ENCODE measurements at places on chromosomes 3 and 15.

- no peak for DNase-seq
Observed at GRCh38 chr3:27507111-27507510, 22.9 kb upstream of the SLC4A7 start.

DNA sequence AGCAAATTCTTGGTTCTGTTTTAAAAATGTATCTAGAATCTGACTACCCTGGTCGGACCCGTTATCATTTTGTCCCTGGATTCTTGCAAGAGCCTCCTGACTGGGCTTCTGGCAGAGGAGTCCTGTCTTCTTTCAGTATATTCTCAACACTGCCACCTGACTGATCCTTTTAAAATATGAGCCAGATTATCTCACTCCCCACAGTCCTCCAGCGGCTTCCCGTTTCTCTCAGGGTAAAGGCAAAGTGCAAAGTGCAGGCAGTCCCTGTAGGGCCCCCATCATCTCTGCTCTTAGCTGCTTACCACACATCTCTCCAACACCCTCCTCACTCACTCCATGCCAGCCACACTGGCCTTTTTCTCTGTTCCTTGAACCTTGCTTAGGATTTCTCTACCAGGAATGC, 28.4 kb downstream of the CRTC3 start:
- no peak for DNase-seq

DNA sequence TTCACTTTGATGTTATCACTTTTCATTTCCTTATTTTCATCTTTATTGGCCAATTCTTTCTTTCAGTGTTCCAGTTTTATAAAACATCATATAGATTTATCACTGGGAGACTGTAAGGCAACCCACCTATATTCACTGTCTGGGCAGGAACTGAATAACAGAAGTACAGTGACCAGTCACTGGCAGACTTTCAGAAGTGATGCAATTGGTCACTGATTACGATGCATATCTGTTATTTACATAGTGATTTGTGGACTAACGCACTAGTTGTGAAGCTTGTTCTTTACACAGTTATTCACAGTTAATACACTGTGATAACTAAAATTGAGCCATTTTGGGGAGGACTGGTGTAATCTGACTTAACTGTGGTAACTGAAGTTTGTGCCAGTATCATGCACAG, 190.2 kb upstream of the DPH6 start:
- DNase-seq, result no peak

DNA sequence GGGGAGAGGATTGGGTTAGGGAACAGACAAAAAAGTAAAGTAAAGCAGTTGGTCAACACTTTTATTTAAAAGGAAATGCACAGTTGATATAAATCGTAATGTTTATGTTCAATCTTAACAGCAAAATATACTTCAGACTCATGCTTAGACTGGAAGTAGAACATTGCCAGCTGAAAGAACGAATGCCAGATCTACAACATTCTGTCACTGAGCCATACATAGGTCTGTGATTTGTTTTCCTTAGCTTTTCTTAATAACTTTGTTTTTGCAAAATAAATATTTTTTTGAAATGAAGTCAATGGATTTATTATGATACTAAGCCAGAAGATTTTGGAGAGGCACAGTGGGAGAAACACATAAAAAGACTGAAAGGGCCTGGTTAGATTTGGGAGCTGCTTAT, 62.0 kb downstream of the LEKR1 start:
- DNase-seq, result no peak

DNA sequence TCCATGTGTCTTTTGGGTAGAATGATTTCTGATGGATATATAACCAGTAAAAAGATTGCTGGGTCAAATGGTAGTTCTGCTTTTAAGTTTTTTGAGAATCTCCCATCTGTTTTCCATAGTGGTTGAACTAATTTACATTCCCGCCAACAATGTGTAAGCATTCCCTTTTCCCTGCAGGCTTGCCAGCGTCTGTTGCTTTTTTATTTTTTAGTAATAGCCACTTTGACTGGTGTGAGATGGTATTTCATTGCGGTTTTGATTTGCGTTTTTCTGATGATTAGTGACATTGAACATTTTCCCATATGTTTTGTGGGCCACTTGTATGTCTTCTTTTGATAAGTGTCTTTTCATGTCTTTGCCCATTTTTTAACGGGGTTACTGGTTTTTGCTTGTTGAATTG, 36.3 kb upstream of the MB21D2 start:
- DNase-seq, result no peak

DNA sequence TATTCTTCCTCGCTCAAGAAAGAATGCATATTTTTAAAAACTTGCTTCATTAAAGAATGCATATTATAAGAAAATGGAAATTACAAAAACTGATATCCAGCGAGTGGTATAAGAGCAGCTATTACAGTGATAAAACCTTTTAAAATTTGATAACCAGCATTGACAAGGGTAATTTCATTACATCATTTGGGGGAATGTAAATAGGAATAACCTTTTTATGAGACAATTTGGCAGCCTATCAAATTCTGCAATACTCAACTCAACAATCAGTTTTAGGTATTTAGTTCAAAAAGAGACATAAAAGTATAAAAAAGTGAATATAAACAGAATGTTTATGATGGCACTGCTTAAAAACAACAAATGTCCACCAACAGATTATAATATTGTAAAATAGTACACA, 35.4 kb downstream of the MAP4 start:
- DNase-seq, result no peak

GRCh38 chr3:97257942-97258697, 443.7 kb downstream of the EPHA6 start:
- no peak for DNase-seq

- DNase-seq, result no peak
Observed at GRCh38 chr3:178915365-178915764, 156.2 kb downstream of the ZMAT3 start.

DNA sequence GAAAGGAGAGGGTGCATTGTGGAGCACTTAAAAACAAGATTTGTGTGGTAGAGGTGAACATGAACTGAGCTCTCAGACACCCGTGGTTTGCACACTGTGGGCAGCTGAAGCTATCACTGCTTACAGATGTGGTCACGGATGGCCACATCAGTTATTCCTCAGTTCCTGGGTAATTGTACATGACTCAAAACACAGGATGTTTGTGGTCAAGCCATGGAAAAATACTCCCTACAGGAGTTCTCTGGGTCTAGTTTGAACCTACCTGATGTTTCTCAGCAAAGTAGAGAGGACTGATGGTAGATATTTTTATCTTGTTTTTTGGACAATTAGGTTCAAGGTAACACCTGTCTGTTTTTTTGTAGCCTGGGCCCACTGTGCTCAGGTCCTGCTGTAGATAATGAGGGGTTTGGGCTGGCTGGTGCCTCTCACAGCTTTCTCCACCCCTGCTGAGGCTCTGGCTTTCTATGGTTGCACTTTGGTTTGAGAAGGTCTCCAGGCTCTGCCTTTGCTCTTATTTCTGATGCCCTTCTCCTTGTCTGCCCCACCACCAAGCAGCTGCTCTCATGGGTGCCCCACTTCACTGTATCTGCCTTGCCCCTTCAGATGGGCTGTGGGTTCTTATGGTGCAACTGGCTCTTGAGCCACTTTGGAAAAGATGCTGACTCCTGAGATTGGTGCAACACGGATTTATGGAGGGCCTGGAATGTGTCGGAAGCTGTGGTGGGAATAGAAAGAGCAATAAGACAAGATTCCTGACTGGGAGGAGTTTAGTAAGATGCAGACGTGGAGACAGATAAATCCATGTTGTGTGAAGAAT, 40.1 kb downstream of the CDCP1 start:
- DNase-seq, result peak; percentile 21

- DNase-seq, result no peak
Observed at GRCh38 chr3:4805662-4806061, 173.6 kb upstream of the BHLHE40 start.

DNA sequence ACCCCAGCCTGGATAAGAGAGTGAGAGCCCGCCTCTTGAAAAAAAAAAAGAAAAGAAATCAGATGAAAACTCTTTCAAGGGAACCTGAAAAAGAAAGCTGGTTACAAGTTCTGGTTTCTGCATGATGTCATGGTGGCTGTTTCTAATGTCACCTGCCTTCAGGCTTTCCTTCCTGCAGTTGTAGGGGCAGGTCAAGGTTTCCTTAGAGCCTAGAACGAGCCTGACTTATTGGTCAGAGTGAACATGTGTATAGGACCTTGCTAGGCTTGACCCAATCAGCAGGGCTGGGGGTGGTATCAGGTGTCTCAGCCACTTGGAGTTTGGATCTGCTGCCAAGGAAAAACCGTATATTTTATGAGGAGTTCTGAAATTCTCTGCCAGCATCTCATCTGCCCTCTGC, 3.8 kb downstream of the IVD start:
- DNase-seq, result no peak

GRCh38 chr15:69325456-69325971, 26.8 kb downstream of the PAQR5 start:
- DNase-seq, result no peak

- DNase-seq, result no peak
Observed at GRCh38 chr3:185943760-185944106, 5.9 kb upstream of the TRA2B start.

DNA sequence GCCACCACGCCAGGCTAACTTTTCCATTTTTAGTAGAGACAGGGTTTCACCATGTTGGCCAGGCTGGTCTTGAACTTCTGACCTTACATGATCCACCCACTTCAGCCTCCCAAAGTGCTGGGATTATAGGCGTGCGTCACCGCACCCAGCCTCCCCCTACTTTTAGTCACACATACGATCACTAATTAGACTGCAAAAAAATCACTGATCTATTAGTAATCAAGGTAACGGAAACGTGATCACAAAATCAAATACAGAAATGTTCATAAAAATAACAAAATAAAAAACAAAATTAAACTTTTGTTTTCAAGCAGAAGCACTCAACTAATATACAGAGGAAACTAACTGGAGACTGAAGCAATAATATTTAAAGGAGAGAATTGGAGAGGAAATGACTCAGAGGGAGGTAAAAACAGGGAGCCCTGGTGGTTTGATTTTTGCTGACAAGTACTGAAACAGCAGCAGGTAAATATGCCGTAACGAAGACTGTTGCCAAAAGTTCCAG, 4.6 kb downstream of the WDR53 start:
- peak; percentile 14 for DNase-seq

DNA sequence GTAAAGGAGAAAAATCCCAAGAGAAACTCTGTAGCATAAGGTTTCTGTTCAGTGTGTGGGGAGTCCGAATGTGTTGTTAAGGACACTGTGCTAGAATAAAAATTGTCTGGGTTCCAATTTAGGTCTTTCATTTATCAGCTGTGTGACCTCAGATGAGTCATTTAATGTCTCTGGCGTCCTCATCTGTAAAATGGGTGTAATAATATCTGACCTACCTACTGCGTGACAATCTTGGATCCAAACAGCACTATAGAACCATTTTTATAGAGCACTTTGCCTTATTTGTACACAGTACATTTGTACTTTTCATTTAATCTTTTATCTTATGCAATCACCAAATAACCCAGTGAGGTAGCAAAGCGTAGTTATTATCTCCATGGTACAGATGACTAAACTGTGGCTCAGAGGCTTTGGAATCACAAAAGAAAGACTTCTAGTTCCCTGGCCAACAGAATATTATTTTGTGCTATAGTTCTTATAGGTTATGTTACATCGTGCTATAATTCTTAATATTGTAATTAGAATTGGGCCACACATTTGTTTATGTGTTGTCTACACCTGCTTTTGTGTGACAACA, 46.6 kb upstream of the TNIK start:
- DNase-seq, result no peak

- DNase-seq, result no peak
Observed at GRCh38 chr3:179297971-179298725, 24.7 kb upstream of the ZNF639 start.

GRCh38 chr3:105927741-105928140, 58.9 kb upstream of the CBLB start:
- DNase-seq, result no peak

GRCh38 chr3:185649414-185649813, 63.3 kb downstream of the SENP2 start:
- DNase-seq, result no peak

DNA sequence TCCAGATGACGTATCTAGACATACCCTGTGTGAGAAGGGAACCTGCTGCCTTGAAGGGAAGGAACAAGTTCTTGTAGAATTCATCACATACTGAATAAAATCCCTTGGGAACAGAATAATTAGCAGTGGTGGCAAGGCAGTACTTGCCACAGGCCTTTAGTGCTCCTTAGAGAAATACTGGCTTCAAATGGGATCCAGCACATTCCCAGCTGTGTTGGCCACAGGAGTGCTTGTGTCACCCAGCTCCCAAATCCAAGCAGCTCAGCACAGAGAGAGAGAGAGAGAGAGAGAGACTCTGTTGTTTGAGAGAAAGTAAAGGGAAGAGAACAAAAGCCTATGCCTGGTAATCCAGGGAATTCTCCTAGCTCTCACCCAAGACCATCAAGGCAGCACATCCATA, 969.0 kb upstream of the ALCAM start:
- no peak for DNase-seq

GRCh38 chr3:63970631-63971475, 52.4 kb downstream of the PSMD6 start:
- no peak for DNase-seq

DNA sequence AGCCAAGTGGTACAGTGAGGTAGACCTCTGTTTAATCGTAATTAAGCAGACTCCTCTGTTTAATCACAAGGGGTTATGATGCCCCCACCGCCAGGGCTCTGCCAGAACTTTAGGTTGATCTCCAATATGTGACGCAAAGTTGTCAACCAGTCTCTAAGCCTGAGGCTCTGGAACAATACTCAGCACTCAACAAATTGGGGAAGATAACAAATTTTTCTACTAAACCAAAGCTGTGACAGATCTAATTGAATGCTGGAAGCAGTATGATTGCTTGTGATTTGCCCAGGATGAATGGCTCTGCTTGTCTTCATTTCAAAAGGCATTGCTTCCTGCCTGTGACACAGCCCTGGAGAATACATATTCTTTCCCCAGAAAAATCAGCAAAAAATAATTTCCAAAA, 57.1 kb downstream of the SNTN start:
- no peak for DNase-seq

GRCh38 chr3:58487140-58487886, 4.6 kb upstream of the KCTD6 start:
- DNase-seq, result no peak

- DNase-seq, result no peak
Observed at GRCh38 chr3:5494905-5495519, 307.5 kb downstream of the EDEM1 start.

GRCh38 chr3:130276203-130276803, 69.2 kb upstream of the COL6A5 start:
- no peak for DNase-seq

- DNase-seq, result no peak
Observed at GRCh38 chr15:33142708-33143107, 51.8 kb downstream of the FMN1 start.

- no peak for DNase-seq
Observed at GRCh38 chr3:143784446-143784845, 63.8 kb downstream of the SLC9A9 start.

DNA sequence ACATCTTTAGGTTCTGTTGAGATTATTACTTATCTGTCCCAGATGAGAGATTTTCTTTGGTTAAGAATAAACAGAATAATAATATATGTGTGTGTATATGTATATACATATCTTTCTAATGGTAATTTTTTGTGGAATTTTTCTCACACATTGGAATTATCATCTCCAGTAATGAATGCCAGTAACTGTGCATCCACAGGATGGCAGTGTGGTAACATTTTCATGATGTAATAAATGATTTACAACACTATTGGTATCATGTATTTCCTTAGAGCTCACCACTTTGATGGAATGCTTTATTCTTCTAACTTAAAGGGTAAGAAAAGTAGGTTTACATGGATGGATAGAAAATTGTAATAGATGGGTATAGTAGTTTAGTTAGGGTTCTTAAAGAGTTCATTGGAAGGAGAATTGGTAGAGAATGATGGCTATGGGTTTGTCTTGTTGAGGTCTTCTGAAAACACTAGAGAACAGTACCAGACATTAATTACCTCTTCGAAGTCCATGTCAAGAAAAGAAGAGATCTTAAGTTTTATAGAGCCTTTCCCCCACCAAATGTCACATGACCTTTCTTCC, 78.1 kb downstream of the STT3B start:
- DNase-seq, result no peak
